ENCODE measurements at places on chromosomes 5 and 9.
A peak's percentile ranks its signal among the peaks of the same experiment; 100 is the strongest.

GRCh38 chr9:96450613-96451528 lies 902 bp downstream of the HABP4 start:
- peak; percentile 50 for DNase-seq

- no peak for DNase-seq
Observed at GRCh38 chr5:149680810-149681221, 49.3 kb upstream of the PPARGC1B start.

DNA sequence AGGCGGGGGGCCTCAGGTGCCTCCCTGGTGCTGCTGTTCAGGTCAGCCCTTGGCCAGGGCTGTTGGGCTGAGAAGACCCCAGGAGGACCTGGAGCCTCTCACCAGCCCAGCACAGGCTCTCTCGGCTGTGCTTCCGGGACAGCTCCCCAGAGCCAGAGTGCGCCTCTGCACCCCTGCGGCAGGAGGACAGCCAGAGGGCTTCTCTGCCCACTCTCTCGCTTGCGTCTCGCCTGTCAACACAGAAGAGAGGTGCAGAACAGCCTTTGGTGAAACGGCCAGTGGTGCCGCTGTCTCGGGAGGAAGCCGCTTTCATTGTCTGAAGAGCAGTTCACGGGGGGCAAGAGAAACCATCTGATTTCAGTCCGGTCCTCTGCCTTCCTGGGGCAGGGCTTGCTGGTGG lies 3.8 kb upstream of the NACC2 start:
- DNase-seq: no peak

DNA sequence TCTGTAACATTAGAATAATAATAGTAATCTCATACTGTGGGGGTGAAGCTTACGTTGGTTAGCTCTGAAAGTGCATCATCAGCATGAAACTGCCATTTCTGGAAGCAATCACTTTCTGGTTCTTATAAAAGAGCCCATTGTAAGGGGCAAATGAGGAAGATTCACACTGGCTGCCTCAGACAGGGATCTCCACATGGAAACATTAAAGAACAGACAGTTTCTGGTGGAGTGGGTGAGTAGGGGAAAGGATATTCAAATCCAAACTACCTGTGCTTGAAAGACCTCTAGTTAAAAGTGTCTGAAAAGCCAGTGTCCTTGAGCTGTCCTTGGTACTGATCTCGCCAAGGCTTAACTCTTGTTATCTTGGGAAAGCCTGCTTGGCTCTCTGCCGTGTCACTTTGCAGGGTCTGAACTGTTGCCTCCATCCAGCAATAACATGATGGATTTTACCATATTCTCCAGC lies 19.1 kb upstream of the SLC31A2 start:
- DNase-seq: no peak

DNA sequence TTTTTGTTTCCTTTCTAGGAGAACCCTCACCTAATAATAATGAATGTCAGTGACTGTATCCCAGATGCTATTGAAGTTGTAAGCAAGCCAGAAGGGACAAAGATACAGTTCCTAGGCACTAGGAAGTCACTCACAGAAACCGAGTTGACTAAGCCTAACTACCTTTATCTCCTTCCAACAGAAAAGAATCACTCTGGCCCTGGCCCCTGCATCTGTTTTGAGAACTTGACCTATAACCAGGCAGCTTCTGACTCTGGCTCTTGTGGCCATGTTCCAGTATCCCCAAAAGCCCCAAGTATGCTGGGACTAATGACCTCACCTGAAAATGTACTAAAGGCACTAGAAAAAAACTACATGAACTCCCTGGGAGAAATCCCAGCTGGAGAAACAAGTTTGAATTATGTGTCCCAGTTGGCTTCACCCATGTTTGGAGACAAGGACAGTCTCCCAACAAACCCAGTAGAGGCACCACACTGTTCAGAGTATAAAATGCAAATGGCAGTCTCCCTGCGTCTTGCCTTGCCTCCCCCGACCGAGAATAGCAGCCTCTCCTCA lies 87.1 kb downstream of the OSMR start:
- no peak for DNase-seq

GRCh38 chr5:78896132-78896531 lies 89.0 kb downstream of the ARSB start:
- DNase-seq: no peak

- DNase-seq: peak; percentile 68
Observed at GRCh38 chr9:12859704-12860251, 85.0 kb downstream of the LURAP1L start.

GRCh38 chr5:140978260-140978659 lies 12.0 kb downstream of the PCDHAC2 start:
- no peak for DNase-seq

GRCh38 chr5:177496727-177497291 lies 595 bp downstream of the PDLIM7 start:
- DNase-seq: no peak

- DNase-seq: no peak
Observed at GRCh38 chr9:101840694-101841188, 102.3 kb upstream of the GRIN3A start.

GRCh38 chr9:131107760-131108159 lies 11.4 kb downstream of the AIF1L start:
- no peak for DNase-seq
